ENCODE measurements at places on chromosomes 16 and 17. TPM values are rescaled to one million over a fixed set of nuclear protein-coding genes. Genes with fewer than 3 reads are reported as not detected.

ERI2 gene
- total RNA-seq = 24.9 TPM

RAB37 gene
- not detected for total RNA-seq

CACNG4 gene
- 9.7 TPM for total RNA-seq

PYY gene
- total RNA-seq = not detected

EPX gene
- total RNA-seq = not detected

FBXO39 gene
- total RNA-seq = not detected

NPIPA5 gene
- total RNA-seq = 3.9 TPM

MT4 gene
- total RNA-seq = not detected

- H3K4me3 ChIP-seq = no peak overlapping the region
- no peaks in the 10 kb centered on the region for H3K36me3 ChIP-seq
- H3K27me3 ChIP-seq = no peaks in the 10 kb centered on the region
- peak overlapping the region; percentile 4 for H3K27ac ChIP-seq
- H3K4me1 ChIP-seq = peaks cover 15% of the 10 kb centered on the region
These were observed 14.5 kb downstream of the TSPOAP1 start for GRCh38 chr17:58313815-58314705.

DNA sequence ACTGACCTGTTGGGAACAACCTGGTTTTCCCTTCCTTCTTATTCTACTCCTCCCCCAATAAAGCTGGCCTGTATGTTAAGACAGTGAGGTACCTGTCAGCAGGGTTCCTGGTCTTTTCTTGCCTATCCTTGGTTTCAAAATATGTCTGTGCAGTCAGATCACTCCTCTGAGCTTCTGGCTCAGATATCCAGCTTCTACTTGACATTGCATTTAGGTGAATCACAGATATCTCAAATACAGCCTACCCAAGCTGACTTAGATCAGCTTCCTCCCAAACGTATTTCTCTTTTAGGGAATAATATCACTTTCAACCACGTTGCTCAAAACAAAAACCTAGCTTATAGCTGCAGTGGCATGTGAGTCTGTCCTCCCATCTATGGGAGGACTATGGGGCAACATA is 48.7 kb downstream of the TEX14 start:
- H3K36me3 ChIP-seq = no peaks in the 10 kb centered on the region
- no peak overlapping the region for H3K27ac ChIP-seq
- H3K4me3 ChIP-seq = no peak overlapping the region
- DNase-seq = no peak

DNA sequence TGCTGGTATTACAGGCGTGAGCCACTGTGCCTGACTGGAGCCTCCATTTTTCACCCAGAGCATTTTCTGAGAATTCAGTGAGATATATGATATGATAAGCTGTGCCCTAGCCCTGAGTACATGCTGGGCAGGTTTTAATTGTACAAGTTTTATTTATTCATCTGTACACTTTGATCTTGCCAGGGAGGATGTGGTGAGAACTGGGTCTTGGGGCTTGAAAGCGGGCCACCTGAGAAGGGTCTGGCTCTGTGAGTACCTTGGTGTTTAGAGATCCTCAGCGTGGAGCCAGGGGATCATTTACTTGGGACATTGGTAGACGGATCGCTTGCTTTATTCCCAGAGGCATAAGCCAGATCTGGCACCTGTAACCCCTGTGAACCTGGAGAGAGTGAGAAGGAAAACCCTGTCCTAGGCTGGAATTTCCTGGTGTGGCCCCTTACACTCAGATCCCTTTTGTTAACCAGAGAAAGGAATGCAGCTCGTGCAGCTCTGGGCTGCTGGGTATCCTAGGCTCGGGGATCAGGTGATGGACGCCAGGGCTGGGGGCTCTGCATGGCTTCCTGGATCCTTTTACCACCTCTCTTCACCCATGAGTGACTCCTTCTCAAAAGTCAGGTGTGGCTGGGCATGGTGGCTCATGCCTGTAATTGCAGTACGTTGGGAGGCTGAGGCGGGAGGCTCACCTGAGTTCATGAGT is 91.9 kb downstream of the ABCC1 start:
- H3K4me1 ChIP-seq = no peaks in the 10 kb centered on the region
- H3K27ac ChIP-seq = no peak overlapping the region
- no peak for DNase-seq
- no peaks in the 10 kb centered on the region for H3K27me3 ChIP-seq

DNA sequence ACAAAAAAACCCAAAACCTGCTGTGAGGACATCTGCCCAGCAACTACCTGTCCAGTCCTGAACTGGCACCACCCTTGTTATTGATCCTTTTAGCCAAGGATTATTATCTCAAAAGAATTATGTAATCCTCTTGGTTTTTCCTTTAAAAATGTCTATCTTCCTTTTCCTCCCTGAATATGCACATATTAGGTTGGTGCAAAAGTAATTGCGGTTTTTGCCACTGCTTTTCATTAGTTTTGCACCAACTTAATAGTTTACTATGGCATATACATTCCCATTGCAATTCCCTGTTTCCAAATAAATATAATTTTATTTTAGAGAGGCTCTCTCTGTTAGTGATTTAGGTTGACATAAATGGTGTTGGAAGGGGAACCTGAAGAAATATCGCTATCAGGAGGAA is 51.3 kb downstream of the MPHOSPH6 start:
- no peaks in the 10 kb centered on the region for H3K27me3 ChIP-seq
- no peak for DNase-seq
- no peak overlapping the region for H3K27ac ChIP-seq
- peaks cover 8% of the 10 kb centered on the region for H3K4me1 ChIP-seq

DNA sequence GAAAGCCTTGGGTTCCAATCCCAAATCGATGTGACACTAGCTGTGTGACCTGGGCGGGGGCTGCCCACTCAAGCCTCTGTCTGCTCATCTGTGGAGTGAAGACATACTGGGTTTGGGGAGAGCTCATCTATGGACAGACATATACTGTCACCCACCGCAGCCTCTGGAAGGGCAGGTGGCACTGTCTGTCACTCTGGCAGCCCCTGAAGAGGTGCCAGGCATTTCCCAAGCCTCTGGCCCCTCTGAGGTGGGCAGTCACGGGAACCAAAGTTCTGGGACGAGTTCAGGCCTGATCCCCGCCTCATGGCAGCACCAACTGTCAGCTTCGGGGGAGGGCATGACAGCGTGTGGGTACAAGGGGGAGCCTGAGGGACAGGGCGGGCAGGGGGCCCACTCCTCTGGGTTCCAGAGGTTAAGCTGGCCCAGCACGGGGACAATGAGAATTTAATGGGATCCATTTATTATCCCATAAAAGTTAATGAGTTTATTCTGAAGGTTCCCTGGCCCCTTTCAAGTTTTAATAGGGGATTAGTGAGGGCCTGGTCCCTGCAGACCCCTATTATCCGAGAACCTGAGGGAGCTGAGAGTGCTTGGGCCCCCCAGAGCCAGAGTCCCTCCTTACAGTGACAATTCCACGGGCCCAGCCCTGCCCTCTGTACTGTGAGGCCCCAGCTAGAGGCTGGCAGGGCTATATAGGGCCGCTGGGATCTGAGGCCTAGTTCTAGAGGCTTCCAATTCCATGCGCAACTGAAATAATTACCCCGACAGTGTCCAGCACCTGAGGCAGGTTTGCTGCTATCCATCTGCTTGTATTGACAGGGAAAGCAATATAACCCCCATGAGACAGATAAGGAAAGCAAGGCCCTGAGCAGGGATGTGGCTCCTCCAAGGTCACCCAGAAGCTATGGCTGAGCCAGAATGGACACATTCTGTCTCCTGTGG is 18.8 kb downstream of the SEZ6 start:
- no peak overlapping the region for H3K4me3 ChIP-seq
- H3K27me3 ChIP-seq = no peaks in the 10 kb centered on the region
- peaks cover 56% of the 10 kb centered on the region for H3K4me1 ChIP-seq
- peak overlapping the region; percentile 15 for H3K27ac ChIP-seq
- no peaks in the 10 kb centered on the region for H3K36me3 ChIP-seq

DNA sequence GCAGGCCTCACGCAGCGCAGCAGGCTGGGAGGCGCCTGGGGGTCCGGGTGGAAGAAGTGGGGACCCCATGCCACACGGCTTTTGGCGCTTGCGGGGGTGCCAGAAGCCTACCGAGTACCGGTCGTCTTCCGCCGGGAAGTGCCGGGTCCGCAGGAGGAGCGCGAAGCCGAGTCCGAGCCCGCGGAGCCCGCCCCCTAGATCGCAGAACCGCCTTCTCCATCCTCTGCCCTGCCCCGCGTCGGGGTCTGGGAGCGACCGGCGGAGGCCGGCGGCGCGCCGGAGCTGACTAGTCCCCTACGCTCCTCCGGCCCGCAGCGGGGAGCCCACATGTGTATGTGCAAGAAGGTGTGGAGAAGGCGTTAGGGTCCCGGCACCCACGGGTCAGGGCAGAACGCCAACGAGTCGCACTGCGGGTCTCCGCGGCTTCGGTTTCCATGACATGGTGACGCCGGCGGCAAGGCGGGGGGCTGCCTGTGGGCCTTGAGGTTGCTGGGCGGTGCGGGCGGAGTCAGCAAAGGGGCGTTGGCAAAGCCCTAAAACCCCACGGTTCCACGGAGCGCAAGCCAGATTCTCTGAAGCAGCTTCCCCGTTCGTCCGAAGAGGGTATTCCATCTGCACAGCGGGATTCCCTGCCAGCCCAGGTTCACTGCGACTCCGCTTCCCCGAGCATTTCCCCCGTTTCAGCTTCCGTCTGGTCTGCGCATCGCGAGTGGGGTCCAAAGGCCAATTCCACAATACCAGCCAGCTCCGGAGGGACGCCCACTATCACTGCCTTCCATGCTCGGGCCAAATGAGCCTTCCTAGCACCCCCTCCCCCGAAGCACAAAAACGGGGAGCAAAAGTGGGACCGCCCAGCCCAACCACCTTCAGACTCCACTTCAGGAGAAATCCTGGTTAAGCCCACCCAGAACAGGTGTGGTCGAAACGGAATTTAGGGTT is 2.3 kb upstream of the LHX1 start:
- DNase-seq = no peak
- H3K36me3 ChIP-seq = no peaks in the 10 kb centered on the region
- H3K4me3 ChIP-seq = peak overlapping the region; percentile 23
- H3K27me3 ChIP-seq = peaks cover 98% of the 10 kb centered on the region
- H3K4me1 ChIP-seq = peaks cover 16% of the 10 kb centered on the region

GRCh38 chr16:10584981-10585438 is 4.6 kb upstream of the EMP2 start:
- H3K4me1 ChIP-seq = peaks cover 4% of the 10 kb centered on the region
- no peaks in the 10 kb centered on the region for H3K27me3 ChIP-seq
- DNase-seq = no peak
- H3K27ac ChIP-seq = no peak overlapping the region

GRCh38 chr17:35286120-35286781 is 43.4 kb downstream of the SLFN5 start:
- DNase-seq = no peak
- H3K27ac ChIP-seq = no peak overlapping the region
- H3K27me3 ChIP-seq = no peaks in the 10 kb centered on the region
- H3K4me3 ChIP-seq = no peak overlapping the region

- no peak overlapping the region for H3K27ac ChIP-seq
- H3K36me3 ChIP-seq = no peaks in the 10 kb centered on the region
- no peak for DNase-seq
- no peak overlapping the region for H3K4me3 ChIP-seq
These were observed 17.8 kb upstream of the KSR1 start for GRCh38 chr17:27438348-27438998.

DNA sequence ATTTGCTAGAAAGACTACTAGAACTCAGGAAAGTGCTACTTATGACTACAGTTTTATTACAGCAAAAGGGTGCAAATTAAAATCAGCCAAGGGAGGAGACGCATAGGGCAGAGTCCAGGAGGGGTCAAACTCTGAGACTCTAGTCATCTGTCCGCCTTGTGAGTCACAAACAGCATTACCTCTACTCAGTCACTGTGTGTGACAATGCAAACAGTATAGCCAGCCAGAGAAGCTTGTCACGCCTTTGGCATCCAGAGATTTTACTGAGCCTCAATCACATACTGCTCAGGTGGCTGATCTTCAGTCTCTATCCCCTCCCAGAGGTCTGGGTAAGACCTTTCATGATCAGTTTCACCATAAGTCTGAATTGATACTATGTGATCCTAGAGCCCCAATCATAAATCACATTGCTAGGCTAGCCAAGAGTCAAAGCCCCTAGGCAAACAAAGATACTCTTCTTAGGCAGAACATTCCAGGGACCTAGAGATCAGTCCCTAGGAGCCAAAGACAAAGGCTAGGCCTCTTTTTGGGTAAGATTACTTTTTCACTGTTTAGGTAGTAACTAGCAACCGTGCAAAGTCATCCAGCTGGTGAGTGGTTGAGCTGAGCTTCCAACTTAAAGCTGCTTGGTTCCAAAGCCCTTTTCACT is 48.8 kb upstream of the CLEC19A start:
- no peak for DNase-seq
- no peak overlapping the region for H3K4me3 ChIP-seq
- peaks cover 11% of the 10 kb centered on the region for H3K4me1 ChIP-seq
- H3K36me3 ChIP-seq = no peaks in the 10 kb centered on the region
- H3K27me3 ChIP-seq = no peaks in the 10 kb centered on the region

- no peaks in the 10 kb centered on the region for H3K27me3 ChIP-seq
- H3K4me3 ChIP-seq = peak overlapping the region; percentile 94
- peak; percentile 27 for DNase-seq
- peaks cover 25% of the 10 kb centered on the region for H3K4me1 ChIP-seq
These were observed 1.3 kb downstream of the RBBP6 start for GRCh38 chr16:24540602-24541210.

DNA sequence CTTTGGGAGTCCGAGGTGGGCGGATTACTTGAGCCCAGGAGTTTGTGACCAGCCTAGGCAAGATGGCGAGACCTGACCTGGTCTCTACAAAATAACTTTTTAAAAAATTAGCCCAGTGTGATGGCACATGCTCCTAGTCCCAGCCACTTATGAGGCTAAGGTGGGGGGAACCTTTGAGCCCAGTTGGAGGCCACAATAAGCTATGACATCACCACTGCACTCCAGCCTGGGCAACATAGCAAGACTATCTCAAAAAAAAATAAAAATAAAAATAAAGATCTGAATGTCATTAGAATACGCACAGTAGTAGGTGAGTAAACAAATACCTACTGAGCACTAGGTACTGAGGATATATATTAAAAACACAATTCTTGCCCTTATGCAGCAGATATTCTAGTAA is 3.1 kb downstream of the SIAH1 start:
- H3K27ac ChIP-seq = no peak overlapping the region
- DNase-seq = no peak
- H3K4me3 ChIP-seq = no peak overlapping the region
- peaks cover 31% of the 10 kb centered on the region for H3K4me1 ChIP-seq
- H3K36me3 ChIP-seq = no peaks in the 10 kb centered on the region
- no peaks in the 10 kb centered on the region for H3K27me3 ChIP-seq

- DNase-seq = no peak
- H3K4me1 ChIP-seq = no peaks in the 10 kb centered on the region
- H3K27ac ChIP-seq = no peak overlapping the region
- no peaks in the 10 kb centered on the region for H3K36me3 ChIP-seq
These were observed 705.7 kb downstream of the MAF start for GRCh38 chr16:78894886-78895285.

GRCh38 chr16:54402270-54402669 is 115.7 kb upstream of the IRX3 start:
- H3K4me3 ChIP-seq = no peak overlapping the region
- H3K27ac ChIP-seq = no peak overlapping the region
- DNase-seq = no peak
- no peaks in the 10 kb centered on the region for H3K36me3 ChIP-seq
- no peaks in the 10 kb centered on the region for H3K4me1 ChIP-seq
